ENCODE measurements at places on chromosomes 16 and 17.
A peak's percentile ranks its signal among the peaks of the same experiment; 100 is the strongest.

- peak; percentile 65 for DNase-seq
Measured at GRCh38 chr17:81519284-81520020, 6.9 kb upstream of the ACTG1 start.

- no peak for DNase-seq
Measured at GRCh38 chr17:40018211-40019121, 3.2 kb downstream of the CSF3 start.

- DNase-seq, result no peak
Measured at GRCh38 chr17:8753136-8753975, 5.0 kb downstream of the SPDYE4 start.

GRCh38 chr17:73939806-73940205, 263.7 kb upstream of the RPL38 start:
- DNase-seq, result no peak

All from T-helper 9 cell (primary cell).